ENCODE measurements at places on chromosomes 16 and 17.

DNA sequence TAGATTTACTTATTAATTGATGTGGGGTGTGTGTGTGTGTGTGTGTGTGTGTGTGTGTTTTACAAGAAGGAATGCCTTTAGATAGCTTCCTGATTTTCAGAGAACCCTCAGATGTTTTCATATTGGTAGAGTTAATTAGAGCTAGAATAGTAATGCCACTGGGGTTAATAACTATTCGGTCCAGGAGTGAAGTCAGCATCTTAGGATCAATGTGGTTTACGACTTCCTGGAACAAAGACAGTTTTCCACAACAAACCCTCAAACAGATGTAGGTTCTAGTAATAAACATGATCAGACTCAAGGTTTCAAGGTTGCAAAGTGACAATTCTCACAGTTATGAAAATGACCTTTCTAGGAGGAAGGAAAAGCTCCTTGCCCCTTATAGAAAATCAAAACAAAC, 12.2 kb upstream of the SLC52A1 start:
- DNase-seq, result no peak

DNA sequence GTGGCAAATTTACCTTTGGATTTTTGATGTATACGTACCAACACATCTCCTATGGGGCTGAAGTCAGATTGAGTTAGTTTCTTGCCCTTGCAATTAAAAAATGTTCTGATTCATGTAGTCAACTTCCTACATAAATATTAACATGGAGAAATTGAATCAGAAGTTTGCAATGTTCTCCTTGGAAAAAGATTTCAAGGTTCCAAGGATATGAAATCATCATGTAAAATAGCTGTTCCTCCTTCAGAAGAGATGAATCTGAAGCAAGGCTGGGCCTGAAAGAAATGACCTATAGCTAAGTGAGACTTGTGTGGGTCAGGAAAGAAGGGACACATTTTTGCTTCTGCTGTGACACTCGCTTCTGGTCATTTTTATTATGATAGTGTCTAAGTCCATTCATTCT, 131.7 kb downstream of the RGS9 start:
- DNase-seq, result peak; percentile 51

DNA sequence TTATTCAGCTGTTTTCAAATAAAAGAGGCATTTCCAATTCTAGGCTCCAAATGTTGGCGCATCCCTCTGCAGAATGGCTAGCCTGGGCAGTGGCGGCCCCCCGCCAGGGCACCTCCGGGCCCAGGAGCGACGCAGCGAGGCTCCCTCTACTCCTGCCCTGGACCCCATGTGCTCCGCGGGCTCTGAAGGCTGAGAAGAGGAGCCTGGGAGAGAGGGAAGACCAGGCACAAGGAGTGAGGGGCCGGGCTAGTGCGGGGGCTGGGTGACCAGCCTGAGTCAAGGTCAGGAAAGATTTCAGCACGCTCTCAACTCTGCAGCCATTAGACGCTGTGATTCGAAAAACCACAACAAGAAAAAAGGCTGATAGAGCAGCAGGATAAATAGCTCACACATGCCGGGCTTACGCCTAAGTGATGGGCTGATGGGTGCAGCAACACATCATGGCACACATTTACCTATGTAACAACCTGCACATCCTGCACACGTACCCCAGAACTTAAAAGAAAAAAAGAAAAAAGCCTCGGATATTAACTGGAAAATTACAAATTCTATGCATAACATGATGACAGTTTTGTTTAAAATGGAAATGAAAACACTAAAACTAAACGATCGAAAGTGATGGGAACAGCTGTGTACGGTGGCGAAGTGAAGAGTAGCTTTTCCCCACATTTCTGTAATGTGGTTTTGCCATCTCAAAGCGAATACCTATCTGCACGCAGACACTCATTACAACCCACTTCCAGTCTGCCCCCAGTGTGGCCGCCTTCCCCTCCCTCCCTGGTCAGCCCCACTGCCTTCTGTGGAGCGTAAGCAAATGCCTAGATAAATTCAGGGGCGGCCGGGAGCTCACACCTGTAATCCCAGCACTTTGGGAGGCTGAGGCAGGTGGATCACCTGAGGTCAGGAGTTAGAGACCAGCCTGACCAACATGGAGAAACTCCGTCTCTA, 44.4 kb downstream of the MAP1LC3B start:
- DNase-seq, result peak; percentile 44

- DNase-seq, result no peak
Measured at GRCh38 chr17:18974407-18975149, 22.6 kb downstream of the SLC5A10 start.

DNA sequence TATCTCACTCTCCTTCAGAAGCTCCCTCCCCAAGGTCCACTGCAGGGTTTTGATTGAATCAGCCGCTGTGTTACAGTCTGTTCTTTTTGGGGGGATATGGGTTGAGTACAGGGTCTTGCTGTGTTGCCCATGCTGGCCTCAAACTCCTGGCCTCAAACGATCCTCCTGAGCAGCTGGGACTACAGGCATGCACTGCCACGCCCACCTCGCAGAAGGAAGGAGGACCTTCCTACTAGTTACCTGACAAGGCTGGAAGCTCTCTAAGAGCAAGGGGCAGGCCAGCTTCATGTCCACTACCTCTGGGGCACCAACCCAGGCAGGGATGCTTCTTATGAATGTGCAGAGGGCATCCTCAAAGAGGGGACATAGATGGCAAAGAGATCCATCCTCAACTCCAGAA, 1.9 kb upstream of the MMP28 start:
- no peak for DNase-seq

DNA sequence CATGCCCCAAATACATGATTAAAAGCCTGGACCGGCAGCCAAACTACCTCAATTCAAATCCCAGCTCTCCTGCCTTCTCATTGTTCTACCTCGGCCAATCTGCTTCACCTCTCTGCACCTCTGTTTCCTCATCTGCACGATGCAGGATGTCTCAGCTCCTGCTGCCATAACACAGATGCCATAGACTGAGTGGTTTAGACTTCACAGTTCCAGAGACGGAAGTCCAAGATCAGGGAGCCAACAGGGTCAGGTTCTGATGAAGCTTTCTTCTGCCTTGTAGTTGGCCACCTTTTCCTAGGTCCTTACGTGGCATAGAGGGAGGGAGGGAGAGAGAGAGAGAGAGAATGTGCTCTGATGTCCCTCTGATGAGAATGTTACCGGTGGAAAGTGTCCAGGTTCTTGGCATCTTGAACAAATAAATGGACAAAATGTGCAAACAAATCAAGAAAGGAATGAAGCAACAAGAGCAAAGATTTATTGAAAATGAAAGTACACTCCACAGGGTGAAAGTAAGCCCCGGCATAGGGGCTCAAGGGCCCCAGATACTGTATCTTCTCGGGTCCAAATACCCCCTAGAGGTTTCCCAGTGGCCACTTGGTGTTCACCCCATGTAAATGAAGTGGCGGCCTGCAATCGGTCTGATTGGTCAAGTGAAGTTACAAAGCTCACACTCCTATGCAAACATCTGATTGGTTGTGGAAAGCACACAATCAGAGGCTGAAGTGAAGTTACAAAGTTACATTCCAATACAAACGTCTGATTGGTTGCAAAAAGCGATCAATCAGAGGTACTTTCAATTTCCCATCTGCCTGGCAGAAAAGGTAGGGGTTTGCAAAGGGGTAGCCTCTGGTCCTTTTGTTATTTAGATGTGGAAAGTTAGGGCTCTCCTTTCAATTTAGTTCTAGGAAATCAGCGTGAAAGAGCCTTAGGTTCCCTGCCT, 43.3 kb upstream of the ZCCHC14 start:
- no peak for DNase-seq

GRCh38 chr17:73595479-73595878, 48.8 kb downstream of the SDK2 start:
- peak; percentile 4 for DNase-seq

GRCh38 chr16:80463326-80463725, 77.5 kb upstream of the DYNLRB2 start:
- no peak for DNase-seq

GRCh38 chr17:38970128-38970527, 2.9 kb upstream of the FBXO47 start:
- DNase-seq, result no peak

DNA sequence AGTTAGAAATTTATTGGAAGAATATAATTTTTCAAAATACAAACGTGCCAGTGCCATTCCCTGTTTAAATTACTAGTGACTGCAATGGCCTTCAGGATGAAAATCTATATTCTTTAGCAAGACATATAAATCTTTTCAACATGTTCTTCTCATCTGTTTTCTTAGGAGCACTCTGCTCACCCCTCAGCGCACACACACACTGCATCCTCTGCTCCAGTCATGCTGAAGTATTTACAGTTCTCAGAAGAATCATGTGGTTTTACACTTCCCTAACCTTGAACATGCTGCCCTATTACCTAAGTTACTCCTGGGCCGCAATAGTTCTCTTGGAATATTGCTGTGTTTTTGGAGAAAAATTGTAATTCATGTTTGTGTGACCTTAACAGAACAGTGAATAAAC, 820.6 kb downstream of the CDH8 start:
- no peak for DNase-seq

- DNase-seq, result no peak
Measured at GRCh38 chr16:70795296-70795912, 5.6 kb downstream of the VAC14 start.

- DNase-seq, result no peak
Measured at GRCh38 chr16:31395647-31396046, 2.5 kb downstream of the ITGAD start.

DNA sequence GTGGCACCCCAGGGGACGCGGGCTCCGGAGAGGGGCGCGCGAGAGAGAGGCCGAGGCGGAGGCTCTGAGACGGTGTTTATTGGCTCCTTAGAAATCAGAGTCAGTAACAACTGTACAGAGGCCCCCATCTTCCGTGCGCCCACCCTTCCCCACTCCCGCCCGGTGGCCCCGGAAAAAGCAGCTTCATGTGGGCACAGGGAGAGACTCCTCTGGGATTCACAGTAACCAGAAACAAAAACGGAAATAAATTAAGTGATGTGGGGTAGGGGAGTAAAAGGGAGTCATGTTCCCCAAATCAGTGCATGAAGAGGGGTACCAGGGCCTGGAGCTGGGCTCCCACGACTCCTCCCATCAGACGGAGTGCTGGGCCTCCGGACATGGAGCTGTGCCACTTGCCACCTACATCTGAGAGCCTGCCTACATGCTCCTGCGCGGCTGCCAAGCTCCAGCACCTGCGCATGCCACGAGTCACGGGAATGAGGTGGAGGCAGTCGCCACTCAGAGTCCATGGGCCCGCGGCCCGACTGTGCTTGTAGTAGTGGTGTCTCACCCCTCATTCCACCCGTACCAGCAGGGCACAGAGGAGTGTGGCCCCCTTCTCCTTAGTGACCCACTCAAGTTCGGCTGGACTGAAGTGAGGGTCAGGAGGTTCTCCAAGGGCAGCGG, 543 bp upstream of the GPS2 start:
- no peak for DNase-seq

DNA sequence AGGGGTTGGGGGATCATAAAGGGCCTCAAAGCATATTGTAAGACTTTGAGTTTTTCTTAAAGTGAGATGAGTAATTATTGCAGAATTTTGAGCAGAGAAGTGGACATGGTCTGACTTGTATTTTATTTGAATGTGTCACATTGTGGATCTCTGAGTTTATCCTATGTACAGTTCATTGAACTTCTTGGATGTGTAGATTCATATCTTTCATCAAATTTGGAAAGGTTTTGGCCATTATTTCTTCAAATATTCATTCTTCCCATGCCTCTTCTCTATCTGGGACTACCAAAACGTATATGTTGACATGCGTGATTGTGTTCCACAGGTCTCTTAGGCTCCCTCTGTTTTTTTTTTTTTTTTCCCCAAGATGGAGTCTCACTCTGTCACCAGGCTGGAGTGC, 14.3 kb upstream of the DLX3 start:
- DNase-seq, result no peak

DNA sequence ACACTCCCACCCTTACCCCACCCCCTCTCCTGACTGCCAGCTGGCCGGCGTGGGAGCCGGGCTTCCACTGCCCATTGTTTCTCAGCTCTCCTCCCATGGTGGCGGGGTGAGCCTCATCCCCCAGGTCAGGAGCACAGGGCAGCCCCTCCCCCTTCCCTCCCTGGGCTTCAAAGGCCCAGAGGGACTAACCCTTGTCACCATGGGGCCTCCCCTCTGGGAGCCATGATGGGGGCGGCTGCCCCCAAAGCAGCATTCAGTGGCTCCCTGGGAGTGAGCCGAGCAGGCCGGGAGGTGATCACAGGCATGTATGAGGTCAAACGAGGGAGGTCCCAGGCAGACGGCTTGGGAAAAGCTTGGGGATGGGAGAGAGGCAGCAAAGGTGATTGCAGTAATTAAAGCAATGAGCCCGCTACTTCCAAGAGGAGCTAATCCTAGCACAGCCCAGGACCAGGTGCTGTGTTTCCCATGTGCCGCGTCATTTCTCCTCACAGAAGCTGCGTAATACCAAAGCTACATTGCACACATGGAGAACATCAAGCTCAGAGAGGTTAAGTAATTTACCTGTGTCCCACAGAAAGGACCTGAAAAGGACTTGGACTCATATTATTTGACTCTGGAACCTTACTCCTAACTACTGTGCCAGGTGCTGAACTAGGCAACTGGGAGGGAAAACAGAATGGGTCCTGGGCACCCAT, 24.5 kb downstream of the CDK5RAP3 start:
- DNase-seq, result no peak

GRCh38 chr17:56754523-56755208, 79.1 kb downstream of the C17orf67 start:
- DNase-seq, result peak; percentile 60

GRCh38 chr17:28469376-28469775, 4.1 kb upstream of the SLC13A2 start:
- DNase-seq, result no peak

GRCh38 chr16:27228045-27228444, 24.7 kb downstream of the KDM8 start:
- no peak for DNase-seq

- DNase-seq, result no peak
Measured at GRCh38 chr16:22383827-22384226, 9.4 kb upstream of the CDR2 start.

DNA sequence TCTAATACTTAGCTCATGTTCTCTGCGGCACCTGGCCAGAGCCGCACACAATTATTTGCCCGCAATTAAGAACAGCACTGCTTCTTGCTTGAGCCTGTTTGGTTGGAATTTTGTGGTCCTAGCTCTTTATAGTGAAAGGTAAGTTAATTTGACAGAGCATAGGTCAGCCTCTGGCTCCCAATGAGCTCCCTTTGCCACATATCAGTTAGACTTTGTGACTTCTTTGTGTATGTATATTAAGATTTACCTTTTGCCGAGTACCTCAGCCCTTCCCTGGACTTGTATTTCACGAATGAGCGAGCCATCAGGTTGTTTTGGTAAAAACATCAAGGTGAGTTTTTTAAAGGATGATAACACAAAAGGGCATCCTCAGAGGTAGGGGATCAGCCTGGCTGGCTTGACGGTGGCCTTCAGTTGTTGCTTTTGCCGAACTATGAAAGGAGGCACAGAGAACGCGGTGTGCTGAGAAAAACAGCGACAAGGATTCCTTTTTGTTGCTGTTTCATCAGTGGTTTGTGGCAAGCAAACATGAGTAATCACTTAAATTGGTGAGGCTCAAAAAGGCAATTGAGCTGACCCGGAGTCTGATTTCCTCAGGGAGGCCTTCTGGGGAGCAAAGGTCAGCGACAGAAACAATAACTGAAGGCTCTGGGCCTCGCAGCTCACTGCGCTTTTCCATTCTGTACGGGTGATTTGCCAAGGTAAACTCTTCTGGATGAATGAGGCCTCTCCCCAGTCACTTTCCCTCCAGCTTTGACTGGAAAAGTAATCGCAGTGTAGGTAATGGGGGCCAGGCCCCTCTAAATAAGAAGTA, 163.6 kb downstream of the HS3ST3A1 start:
- DNase-seq, result peak; percentile 31

- no peak for DNase-seq
Measured at GRCh38 chr16:14301169-14302030, 230.3 kb downstream of the MRTFB start.
